ENCODE measurements at places on chromosomes 3 and 15.

GRCh38 chr15:81106560-81106959 lies 27.5 kb upstream of the CFAP161 start:
- DNase-seq = no peak

DNA sequence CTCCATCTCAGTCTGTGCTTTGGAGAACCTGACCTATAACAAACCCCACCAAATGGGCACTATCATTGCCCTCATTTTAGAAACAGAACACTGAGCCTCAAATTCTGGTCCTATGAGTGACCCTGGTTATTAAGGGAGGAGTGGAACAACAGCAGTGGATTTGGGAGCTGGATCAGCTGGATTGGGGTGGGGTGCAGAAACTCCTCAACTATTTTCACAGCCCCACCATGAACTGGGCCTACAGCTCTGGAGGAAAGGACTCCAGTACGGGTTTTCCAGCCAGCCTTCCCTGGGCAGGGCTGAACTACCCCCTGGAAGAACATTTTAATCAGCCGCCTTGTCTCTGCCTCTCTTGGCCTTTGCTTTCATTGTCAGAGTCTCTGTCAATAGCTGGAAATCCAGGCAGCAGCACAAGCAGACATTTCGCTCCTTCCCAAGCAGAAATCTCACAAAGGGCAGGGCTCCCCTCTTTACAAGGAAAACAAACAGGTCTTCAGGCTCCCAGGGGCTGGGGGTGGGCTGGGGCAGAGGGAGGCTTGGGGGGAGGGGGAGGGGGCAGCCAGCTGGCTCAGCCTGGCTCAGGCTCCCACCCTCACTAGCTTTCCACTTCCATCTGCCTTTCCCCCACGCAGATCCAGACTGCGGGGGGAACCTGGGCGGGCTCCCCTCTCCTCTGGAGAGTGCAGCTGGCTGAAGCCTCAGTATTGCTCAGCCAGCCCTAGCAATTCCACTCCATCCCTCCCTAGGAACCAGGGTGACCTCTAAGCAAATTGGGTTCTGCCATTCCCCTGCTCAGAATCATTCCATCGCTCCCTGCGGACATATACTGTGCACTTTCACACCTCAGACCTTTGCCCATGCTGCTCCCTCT lies 13.7 kb upstream of the TLE3 start:
- DNase-seq = no peak

DNA sequence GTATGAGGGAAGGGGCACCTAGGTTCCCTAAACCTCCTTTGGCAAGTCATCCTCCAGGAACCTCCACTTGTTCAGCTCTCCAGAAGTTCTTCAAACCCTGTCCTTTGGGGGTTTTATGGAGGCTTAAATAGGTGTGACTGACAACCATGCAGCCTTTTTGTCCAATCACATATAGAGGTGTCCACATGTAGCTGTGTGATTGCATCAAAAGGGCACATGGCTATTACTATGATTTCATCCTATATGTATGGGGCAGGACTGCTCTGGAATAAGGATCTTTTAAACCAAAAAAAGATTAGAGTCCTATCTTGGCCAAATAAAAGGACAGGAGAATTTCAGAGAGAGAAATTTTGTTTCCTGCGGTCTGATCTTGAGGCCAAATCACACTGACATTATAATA lies 453.2 kb upstream of the EPHA6 start:
- no peak for DNase-seq

DNA sequence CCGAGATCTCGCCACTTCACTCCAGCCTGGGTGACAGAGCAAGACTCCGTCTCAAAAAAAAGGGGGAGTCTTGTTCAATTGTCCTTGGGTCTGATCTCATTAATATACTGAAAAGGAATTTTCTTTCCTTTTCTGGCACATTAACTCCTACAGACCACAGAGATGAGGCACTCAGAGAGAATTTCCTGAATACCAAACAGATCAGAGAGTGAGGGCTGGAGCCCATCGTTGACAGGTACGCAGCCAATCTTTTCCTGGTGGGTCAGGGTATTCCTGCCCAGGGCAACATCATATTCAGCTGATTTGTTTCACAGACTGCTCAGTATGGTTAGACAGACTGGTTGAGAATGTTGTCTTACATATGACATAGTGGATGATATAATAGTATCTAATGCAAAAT lies 82.8 kb upstream of the TNFSF10 start:
- DNase-seq = no peak

- no peak for DNase-seq
Observed at GRCh38 chr3:47409688-47410416, 29.0 kb downstream of the PTPN23 start.

GRCh38 chr15:32888221-32888761 lies 170.5 kb downstream of the GREM1 start:
- no peak for DNase-seq

- DNase-seq = no peak
Observed at GRCh38 chr3:150346981-150347863, 60.9 kb upstream of the TSC22D2 start.

GRCh38 chr3:105322570-105323273 lies 44.0 kb upstream of the ALCAM start:
- DNase-seq = no peak

DNA sequence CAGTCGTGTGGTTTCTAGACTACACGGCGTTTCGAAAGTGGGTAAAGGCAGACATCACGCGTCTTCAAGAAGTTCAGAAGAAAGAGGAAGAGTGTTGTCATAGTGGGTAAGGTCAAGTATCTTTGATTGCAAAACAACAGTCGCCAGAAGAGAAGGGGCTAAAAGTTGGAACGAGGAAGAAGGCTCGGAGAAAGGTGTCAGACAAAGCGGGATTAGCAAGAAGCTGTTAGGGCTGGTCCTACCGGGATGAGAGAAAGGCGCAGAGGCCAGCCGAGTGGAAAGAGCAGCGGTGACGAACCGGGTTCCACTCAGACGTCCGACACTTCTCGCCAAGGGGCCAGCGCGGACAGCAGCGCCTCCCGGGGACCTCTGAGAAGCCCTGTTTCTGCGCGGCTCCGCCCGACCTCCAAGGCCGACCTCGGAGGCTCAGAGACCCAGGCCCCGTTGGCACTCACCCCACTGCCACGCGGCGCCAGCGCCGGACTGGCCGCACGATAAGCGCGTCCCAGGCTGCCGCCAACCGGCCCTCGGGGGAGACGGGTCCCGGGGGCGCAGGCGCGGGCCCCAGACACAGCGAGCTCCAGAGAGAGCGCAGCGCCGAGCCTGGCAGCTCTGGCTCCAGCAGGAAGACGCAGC lies 436 bp downstream of the ADPGK start:
- DNase-seq = peak; percentile 31

DNA sequence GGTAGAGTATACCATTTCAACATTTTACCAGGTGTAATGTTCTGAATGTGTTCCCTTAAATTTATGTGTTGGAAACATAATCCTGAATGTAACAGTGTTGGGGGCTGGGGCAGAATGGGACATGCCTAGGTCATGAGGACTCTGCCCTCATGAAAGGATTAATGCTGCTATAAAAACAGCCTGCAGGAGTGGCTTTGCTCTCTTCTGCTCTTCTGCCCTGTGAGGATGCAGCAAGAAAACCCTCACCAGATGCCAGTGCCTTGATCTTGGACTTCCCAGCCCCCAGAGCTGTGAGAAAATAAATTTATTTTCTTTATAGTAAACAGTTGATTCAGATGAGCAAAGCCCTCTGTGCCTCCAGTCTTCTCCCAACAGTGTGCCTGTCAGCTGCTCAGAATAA lies 326.0 kb upstream of the ONECUT1 start:
- DNase-seq = no peak

DNA sequence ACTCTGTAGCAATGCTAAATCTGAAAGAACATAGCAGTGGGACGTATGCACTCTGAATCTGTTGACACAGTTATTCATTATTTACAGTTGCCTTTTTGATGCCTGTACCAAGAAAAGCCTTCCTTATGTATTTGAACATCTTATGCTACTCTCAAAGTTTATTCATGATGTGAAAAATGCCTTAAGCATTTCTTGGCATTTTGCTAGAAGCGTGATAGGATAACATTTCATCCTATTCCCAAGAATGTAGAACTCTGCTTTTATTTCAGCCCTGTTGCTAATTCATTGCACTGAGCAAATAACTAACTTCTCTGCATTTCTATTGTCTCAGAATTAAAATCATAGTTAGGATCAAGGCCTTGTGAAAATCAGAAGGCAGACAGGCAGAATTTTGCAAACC lies 105.5 kb downstream of the STRIT1 start:
- DNase-seq = no peak

DNA sequence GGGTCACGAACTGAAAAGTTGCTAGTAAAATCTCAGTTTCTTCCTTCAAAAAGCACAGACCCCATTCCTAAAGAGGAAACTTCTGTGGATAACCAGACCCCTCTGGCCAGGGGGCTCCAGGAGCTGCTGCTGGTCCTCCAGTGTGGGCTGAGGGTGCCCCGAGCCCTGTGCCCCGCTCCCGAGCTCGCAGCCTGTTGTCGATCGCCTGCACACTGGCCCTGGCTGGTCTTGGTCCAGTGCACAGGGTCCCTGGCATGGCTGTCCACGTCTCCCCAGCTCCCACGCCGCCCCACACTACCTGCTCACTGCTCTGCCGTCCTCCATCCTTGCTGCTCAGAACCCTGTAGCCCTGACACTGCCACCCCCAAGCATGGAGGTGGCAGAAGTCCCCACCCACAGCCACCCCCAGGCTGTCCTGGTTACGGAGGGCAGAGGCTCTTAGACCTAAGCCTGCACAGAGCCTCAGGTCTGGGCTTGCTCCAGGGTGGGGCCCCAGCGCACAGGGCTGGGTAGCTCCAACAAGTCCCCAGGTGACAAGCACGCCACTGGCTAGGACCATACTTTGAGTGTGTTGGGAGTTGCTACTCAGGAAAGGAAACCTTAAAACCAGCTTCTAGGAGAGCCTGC lies 87.0 kb downstream of the PLXNA1 start:
- DNase-seq = no peak

GRCh38 chr15:69735121-69735520 lies 282.5 kb downstream of the RPLP1 start:
- DNase-seq = no peak

DNA sequence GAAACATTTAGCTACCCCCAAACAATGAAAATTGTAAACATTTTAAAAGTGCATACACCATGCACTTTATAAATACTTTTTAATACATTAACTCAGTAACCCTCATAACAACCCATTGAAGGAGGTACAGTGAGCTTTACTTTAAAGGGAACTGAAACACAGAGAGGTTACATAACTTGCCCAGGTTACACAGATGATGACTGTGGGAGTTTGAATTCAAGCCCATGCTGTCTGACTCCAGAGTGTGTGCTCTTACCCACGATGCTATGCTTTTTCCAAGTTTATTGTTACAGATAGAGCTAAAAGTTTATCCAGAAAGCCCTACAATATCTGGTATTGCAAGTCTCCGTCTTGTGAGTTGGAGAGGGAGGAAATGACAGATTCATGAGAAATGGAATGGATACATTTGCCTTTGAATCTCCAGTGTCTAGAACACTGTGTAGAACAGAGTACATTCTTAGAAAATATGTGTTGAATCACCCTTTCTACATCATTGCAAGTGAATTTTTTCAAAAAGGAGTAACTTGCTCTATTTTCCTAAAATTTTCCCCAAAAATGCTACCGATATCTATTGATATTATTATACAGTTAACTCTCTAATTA lies 428.3 kb downstream of the NAALADL2 start:
- no peak for DNase-seq

DNA sequence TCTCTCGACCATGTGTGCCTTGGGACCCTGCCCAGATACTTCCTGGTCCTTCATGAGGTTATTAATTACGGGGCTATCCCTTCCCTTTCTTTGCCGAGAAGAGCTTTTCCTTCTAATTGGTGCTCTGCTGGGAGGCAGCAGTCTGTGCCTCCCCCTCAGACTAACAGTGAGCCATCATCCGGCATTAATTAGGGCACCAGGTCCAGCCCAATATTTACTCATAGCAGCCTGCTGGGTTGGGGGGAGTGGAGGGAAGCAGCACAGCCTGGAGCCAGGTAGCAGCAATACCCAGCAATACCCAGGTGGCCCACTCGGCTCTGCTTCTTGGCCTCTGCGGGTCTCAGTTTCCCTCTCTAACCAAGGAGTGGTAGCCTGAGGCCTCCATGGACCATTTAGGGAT lies 20.1 kb downstream of the CACNA2D2 start:
- no peak for DNase-seq

- DNase-seq = no peak
Observed at GRCh38 chr15:47718497-47719437, 1.5 kb downstream of the SEMA6D start.

DNA sequence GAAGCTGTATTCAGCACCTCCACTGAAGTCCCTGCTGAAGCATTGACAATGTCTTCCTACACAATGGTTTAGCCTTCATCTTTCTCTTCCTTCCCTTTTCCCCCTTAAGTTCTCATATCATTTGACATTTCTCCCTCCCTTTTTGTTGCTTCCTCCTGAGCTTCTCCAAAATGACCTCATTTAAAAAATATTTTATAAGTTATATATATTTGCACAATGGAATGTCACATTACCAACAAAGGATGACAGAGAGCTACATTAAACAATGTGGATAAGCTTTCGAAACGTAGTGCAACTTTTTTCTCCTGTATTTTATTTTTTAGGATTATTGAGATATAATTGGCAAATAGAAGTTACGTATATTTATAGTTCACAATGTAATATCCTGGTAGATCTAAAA lies 13.2 kb upstream of the DLG1 start:
- DNase-seq = no peak

DNA sequence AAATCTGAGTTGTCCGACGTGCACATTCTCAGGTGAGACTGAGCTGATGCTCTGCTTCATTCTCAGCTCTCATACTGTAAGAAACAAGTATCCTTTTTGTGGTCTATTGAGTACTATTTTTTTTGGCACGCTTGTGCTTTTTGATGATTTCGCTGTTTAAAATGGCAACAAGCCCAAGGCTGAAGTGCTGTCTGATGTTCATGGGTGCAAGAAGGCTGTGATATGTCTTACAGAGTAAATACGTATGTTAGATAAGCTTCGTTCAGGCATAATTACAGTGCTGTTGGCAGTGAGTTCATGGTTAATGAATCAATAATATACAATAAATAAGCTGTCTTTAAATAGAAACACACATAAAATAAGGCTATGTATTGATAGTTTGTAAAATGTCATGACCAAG lies 27.2 kb downstream of the AQR start:
- DNase-seq = no peak

DNA sequence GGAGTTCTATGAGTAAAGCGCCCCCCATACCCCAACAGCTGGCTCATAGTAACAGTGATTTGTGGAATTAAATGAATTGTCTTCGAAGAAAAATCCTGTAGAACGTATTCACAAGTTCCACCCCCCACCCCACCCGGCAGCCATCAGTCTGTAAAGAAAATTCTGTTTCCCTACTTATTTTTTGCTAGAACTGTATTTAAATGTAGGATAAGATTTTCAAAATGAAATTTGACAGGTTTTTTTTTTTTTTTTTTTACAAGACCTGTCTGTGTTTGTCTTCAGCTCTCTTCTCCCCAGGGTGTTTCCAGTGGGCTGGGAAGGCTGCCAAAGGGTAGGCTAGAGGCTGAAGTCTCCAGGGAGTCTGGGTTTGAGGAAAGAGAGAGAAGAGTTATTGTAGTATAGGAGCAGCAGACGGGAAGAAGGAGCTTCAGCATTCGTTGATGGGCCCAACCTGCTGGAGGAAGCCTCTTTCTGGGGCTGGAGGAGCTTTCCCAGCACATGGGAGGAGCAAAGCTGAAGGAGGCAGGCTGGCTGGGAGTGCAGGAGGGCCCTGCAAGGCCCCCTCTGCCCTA lies 130.6 kb upstream of the SEMA6D start:
- DNase-seq = no peak

Measured in activated CD4-positive, alpha-beta T cell treated with anti-CD3 and anti-CD28 coated beads, Interleukin-2, amount 50 U/mL, for 24 hours (primary cell).